ENCODE measurements at places on chromosomes 7 and 10.

- DNase-seq: no peak
These were observed 386.1 kb upstream of the NPVF start for GRCh38 chr7:25614415-25614814.

DNA sequence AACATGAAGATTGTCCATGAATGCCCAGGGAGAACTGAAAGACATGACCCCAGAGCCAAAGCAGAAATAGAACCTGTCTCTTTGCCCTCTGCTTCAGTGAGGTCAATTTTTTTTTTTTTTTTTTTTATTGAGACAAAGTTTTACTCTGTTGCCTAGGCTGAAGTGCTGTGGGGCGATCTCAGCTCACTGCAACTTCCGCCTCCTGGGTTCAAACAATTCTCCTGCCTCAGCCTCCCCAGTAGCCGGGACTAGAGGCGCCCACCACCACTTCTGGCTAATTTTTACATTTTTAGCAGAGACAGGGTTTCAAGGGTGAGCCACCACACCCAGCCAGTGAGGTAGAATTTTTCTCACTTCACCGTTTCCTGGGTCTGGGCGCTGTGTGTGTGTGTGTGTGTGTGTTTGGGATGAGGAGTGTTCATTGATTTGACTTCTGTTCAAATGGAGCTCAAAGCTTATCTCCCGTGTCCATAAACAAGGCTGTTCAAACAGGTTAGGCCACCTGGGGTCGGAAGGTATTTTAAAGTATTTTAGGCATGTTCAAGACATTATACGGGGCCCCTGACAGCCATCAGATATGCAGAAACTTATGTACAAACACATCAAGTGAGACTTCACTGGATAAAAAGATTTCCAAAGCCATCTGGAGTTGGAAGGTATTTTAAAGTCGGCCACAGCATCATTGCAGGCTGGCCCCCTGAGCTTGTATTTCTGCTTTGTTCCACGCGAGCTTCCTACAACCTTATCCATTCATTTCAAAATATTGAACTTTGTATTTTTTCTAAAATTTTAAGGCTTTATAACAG, 93.8 kb downstream of the MAP3K8 start:
- DNase-seq: no peak

- DNase-seq: no peak
These were observed 185.7 kb upstream of the TMEM72 start for GRCh38 chr10:44725404-44725803.

DNA sequence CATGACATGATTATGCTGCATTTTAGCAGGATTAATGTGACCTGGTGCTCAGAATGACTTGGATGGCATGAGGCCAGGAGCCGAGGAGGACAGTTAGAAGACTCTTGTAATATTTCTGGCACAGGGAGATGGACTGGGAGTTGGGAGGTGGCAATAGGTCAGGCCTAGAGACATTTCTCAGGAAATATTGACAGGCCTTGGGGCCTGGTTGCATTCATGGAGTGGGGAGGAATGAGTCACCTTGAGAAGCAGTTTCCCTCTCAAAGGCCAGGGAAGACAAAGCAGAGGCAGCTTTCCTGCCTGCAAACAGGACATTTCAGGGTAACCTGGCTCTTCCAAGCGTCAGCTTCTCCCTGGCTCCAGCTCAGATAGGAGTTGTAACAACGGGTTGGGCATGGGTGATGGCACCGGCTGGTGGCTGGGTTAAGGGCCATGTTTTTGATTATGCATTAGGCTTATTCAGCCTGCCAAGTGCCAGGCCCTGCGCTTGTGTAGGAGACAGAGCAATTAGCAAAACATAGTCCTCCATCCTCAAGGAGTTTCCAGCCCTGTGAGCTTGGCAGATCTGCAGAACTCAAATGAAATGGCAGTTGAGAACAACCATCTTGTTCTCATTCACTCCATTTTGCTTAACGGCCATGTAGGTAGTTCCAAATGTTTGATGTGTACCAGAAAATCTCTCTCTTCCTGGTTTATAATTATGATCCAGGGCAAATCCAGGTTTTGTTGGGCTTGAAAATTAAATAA, 38.2 kb downstream of the HK1 start:
- peak; percentile 70 for DNase-seq

GRCh38 chr7:70926666-70927065, 205.3 kb upstream of the GALNT17 start:
- no peak for DNase-seq

DNA sequence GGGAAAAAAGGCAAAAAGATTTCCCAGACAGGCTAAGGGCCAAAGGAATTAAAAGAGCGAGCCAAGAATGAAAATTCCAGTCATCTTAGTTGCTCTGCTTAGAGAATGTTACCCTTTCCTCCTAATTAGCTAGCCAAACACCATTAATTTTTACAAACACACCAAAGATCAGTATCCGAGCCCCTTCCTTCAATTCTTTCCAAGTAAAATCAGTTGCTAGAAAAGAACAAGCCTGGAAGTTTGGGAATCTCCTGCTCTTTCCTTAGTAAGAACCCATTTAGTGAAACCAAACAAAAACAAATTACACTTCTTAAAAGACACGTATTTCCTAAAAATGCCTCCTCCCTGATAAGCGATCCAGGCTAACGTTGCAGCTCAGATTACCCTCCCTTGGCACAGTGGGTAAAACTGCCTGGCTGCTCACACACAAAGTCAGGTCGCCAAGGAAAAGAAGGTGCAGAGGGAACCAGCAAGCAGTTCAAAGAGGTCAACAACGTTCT, 57.1 kb upstream of the ABLIM1 start:
- DNase-seq: no peak

- no peak for DNase-seq
These were observed 359.3 kb downstream of the HGF start for GRCh38 chr7:81410471-81411117.

DNA sequence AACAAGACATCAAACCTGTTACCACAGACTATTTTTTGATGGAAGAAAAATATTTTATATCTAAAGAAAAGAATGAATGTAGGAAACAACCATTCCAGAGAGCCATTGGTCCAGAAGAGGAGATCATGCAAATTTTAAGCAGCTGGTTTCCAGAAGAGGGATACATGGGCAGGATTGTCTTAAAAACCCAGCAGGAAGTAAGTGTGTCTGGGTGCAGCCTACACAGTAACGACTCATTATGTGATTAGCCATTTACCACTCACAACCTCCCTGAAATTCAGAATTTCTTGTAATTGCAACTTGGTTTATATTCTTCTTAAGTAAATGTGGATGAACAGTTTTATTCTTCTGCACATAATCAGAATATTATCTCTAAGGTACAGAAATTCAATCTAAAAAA, 46.2 kb downstream of the NOC3L start:
- no peak for DNase-seq

DNA sequence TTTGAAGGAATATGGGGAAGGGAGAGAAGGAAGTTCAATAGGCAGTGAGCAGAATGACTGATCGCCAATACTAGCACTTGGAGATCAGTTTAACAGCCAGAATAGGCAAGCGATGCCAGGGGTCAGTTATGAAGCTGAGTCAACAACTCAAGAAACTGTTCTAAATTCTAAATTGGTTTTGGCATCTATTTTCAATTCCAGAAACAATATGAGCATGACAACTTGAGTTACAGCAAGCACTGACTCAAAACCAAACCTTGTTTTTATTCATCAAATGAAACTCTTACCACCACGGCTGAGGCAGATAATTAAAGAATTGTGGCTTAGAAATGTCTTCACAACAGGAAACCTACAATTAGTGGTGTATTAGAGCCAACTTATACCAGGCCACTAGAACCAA, 180.5 kb upstream of the ASAH2 start:
- no peak for DNase-seq

GRCh38 chr7:100003711-100004661, 11.4 kb upstream of the ZKSCAN1 start:
- no peak for DNase-seq

DNA sequence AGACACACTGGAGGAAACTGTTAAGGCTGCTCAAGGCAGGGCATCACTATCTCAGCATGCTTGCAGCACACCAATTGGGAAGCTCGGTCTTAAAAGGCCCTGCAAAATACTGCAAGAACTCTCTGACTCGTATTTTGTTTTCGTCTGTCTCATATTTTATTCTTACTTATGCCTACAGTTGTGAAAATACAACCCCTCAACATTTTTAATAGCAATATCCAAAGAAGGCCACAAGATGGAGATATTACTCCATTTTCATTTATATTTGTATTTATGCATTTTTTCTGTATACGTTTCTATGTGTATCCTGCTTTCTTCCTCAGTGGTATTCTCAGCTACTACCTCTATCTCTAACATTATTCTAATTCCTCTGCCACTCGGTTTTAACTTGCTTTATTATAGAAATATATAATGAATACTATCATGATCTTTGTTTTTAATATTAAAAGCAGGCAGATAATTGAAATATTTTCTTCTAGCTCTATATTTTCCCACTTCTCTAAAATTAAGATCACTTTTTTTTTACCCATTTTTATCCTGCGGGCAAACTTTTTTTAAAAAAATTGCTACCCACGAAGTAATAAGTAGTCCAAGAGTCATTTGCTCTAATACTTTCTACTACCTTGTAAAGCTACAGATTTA, 10.0 kb downstream of the DNAJC1 start:
- peak; percentile 36 for DNase-seq

GRCh38 chr7:123615344-123615743, 13.7 kb downstream of the ASB15 start:
- peak; percentile 72 for DNase-seq

DNA sequence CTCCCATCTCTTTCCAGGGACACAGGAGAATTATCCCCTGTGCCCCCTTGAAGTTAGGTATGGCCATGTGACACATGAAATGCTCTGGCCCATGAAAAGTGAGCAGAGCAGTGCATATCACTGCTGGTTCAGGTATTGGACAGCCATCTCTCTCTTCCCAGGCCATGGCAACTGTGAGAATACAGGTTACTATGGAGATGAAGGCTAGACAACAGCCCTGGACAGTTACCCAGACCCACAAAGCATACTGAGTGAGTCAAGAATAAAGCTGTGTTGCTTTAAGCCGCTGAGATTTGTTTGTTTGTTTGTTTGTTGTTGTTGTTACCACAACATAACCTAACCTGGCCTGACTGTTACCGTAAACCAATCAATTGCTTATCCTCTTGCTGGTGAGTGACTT, 722.3 kb downstream of the KCNMA1 start:
- DNase-seq: no peak

DNA sequence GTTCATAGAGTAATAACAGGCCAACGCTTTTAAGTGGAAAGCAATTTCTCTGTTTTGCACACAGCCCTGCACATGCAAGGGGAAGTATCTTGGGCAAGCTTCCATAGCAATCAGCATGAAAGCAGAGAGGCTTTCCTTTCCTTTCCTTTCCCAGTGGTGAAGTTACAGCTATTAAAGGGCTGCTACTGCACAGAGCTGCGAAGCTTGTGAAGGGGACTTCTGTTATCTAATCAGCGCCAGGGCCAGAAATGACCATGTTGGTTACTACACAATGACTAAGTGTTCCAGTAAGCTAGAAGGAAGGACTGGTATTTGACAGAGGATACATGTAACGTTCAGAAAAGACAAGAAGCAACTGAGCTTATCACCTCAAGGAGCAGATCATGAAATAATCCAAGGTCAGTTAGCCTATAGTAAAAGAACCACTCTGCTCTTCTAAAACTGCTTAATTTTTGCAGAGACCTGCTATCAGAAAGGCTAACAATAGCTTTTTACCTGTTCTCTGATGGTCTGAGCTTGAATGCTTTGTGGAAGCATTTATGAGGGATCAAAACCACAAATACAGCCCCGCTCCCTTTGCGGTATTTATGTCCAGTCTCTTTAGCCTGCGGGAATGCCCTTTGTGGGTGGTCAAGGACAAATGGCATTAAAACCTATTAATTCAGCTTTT, 45.9 kb downstream of the SGMS1 start:
- peak; percentile 64 for DNase-seq

- DNase-seq: no peak
These were observed 98.9 kb downstream of the PARD3 start for GRCh38 chr10:34716234-34716633.

- no peak for DNase-seq
These were observed 30.5 kb upstream of the VWDE start for GRCh38 chr7:12434012-12434642.

- no peak for DNase-seq
These were observed 61.7 kb upstream of the OIT3 start for GRCh38 chr10:72831696-72832409.

DNA sequence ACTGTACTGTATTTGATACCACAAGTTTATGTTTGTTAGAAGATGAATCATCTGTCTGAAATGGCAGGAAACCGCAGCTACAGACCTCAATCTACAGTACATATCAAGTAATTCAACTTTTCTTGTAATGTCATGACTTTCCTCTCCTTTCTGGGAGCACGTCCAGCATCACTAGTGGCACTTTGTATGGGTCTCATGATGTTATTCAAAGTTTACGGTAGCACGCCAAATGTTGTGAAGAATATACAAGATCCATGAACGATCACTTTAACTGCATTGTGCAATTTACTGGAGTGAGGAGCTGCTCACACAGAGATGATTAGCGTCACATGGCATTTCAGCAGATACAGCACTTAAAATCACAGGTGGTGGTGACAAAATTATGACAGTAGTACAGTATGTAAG, 257.8 kb upstream of the GNAI1 start:
- DNase-seq: no peak

DNA sequence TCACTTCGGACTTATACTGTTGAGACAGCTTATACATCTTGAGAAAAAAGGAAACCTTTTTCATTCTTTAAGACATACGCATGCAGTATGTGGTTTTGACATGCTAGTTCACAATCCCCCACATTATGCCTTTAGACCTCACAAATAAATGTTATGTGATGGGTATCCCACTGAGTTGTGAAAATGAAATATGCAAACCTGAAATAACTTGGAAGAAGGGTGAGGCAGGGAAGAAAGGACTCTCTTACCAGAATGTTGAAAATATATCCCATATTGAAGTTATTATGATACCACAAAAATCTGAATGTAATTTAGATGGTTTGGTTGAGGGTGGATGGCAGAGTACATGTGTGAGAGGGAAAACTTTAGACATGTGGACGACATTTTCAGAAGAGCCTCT, 379.8 kb downstream of the BBS9 start:
- no peak for DNase-seq

DNA sequence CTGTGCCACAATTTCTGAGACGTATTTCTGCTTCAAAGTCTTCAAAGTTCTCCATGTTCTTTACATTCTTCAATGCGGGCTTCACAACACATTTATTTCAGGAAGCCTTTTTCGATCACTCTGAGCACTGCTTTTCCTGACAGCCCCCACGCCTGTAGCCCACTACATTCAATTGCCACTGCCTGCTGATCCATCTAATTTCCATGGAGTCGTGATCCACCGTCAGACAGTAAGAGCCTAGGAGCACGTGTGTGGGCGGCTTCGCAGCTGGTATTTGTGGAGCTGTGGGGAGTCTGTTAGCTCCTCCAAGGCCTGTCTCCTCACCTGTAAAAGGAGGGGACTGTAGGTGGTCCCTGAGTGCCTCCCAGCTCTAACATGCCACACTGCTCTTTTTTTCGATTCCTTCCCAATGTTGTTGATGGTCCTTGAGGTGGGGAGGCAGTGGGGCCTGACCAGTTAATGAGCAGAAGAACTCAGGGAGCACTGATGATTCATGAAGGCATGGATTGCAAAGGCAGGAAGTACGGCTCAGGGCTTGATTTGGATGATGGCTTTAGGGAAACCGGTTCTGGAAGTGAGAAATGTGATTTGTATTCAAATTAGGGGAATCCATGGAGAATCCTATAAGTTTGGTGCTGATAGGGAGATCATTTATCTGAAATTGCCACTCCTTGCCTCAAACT, 401.1 kb upstream of the PODXL start:
- DNase-seq: no peak

Measured in mesendoderm (in vitro differentiated cells).